Kidney epithelial cell (primary cell): ENCODE measurements at places on chromosomes 1 and 21.

- no peak for DNase-seq
Measured at GRCh38 chr1:222975472-222976122, 160.8 kb downstream of the DISP1 start.

GRCh38 chr1:1427106-1427819, 6.2 kb upstream of the ANKRD65 start:
- DNase-seq, result no peak

GRCh38 chr1:44723064-44723463, 7.9 kb downstream of the RNU5D-1 start:
- DNase-seq, result no peak

DNA sequence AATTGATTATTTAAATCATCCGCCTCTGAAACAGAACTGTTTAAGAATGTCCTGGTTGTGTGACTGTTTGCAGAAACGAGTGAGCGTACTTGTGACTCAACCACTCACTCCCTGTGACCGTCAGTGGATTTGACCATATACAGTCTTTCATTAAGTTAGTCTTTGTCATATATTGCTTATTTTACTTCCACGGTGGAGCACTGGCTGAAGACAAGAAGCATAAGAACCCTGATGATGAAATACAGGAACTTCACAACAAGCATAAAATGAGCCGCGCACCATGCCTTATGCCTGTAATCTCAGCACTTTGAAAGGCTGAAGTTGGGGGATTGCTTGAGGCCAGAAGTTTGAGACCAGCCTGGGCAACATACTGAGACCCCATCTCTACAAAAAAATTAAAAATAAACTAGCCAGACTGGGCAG, 194.0 kb downstream of the TOMM20 start:
- DNase-seq, result peak; percentile 63

DNA sequence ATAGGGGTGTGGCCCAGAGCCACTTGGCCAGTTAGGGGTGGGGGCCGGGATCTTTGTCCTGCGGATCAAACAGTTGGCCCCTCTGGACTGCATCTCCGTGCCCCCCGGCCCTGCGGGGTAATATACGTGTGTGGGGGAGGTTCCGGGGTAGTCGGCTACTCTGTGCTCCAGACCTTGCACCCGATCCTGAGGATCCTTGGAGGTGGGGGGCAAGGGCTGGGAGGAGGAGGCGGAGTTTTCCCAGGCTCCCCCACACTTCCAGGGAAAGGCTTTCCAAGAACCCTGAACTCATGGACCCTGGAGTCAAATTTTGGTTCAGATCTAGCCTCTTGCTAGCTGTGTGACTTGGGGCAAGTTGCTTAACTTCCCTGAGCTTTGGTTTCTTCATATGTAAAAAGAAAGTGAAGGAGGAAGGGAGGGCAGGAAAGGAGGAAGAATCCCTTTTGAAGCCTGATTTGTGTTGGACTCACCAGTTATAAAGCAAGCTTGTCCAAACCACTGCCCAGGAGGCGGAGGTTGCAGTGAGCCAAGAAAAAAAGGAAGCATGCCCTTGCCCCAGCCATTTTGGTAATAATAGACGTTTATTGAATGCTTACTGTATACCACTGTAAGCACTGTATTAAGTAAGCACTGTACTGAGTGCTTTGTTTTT, 686 bp downstream of the MIIP start:
- no peak for DNase-seq

- DNase-seq, result no peak
Measured at GRCh38 chr1:79667848-79668696, 661.5 kb upstream of the ADGRL4 start.
